Activated CD4-positive, alpha-beta memory T cell treated with anti-CD3 and anti-CD28 coated beads, Interleukin-2, amount 10 ng/mL, durations not matched to agents 7 days and 5 days (primary cell): ENCODE measurements at places on chromosomes 7 and 10. TPM values are rescaled to one million over a fixed set of nuclear protein-coding genes. Genes with fewer than 3 reads are reported as not detected.

DNA sequence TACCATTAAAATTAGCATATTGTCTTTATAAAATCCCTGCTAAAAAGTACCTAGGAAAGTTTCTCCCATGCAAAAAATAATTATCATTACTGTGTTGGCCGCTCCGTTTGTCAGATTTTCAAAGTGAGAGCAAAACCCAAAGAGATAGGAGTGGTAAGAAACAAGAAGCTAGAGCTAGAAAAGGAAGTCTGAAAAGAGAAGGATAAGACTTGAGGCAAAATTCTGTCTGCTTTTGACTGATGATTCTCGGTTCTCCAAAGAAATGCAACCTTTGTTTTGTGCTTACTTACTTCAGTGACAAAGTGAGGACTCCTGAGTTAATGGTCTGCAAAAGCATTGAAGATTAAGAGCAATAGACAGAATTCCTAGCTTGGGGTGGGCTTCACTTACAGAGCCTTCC is 33.3 kb upstream of the CAPZA2 start:
- DNase-seq = no peak

DNA sequence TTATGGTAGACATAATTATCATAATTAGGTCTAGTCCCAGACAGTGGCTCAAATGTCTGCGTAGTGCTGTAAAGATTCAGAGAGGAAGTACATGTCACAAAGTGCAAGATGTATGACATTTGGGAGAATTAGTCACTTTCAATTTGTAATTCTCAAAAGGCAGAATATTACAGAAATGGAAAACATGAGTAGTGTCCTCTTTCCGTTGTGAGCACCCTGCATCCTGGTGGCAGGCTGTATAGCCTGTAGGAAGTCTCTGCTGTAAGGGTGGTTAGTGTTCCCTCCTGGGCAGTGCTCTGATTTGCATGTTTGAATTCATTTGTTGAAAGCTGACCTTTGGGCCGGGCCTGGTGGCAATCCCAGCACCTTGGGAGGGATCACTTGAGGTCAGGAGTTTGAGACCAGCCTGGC is 17.0 kb downstream of the CDK14 start:
- no peak for DNase-seq

ZNF786 gene
- 6.0 TPM for total RNA-seq

- DNase-seq = no peak
Measured at GRCh38 chr7:116354171-116354545, 143.8 kb downstream of the TES start.

TEX36 gene
- total RNA-seq = not detected

MRC1 gene
- total RNA-seq = not detected

GRCh38 chr10:116792817-116793216 is 50.5 kb upstream of the HSPA12A start:
- no peak for DNase-seq

- no peak for DNase-seq
Measured at GRCh38 chr7:105853931-105854419, 22.4 kb downstream of the ATXN7L1 start.

FAM107B gene
- 235 TPM for total RNA-seq

DNA sequence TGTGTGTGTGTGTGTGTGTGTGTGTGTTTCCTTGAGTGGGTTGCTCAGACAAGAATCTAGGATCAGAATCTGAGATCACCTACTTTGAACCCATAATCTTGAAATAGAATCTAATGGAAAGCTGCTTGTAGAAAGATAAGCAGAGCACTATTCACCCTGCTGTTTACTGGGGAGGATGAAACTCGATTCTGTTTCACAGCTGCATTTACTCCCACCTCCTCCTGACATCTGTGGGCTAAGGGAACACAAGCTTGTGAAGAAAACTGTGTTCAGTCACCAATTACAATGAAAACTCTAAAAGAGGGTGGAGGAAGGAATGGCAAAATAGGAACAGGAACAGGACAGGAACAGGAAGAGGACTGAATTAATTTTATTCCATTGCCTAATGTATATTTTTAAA is 269.5 kb downstream of the TSPAN12 start:
- DNase-seq = no peak

DNA sequence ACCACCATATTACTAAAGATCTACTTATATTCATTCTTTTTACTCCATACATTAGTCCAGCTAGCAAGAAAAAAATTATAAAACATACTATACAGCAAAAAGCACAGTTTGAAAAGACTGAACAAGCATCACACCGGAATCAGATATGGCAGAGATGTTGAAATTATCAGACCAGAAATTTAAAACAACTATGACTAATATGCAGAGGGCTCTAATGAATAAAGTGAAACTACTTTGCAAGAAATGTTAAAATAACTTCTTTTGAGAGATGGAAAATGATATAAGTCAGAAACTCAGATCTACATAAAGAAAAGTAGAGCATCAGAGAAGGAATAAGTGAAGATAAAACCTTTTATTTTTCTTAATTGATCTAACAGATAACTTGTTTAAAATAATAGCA is 50.9 kb downstream of the SGCE start:
- no peak for DNase-seq

GRCh38 chr10:6199131-6199733 is 3.5 kb upstream of the PFKFB3 start:
- no peak for DNase-seq

DPYSL4 gene
- 6.7 TPM for total RNA-seq

GRCh38 chr10:60816628-60817397 is 38.5 kb downstream of the CDK1 start:
- DNase-seq = peak; percentile 21
